GM19239 (cell line): ENCODE measurements at places on chromosomes 5 and 9.

DNA sequence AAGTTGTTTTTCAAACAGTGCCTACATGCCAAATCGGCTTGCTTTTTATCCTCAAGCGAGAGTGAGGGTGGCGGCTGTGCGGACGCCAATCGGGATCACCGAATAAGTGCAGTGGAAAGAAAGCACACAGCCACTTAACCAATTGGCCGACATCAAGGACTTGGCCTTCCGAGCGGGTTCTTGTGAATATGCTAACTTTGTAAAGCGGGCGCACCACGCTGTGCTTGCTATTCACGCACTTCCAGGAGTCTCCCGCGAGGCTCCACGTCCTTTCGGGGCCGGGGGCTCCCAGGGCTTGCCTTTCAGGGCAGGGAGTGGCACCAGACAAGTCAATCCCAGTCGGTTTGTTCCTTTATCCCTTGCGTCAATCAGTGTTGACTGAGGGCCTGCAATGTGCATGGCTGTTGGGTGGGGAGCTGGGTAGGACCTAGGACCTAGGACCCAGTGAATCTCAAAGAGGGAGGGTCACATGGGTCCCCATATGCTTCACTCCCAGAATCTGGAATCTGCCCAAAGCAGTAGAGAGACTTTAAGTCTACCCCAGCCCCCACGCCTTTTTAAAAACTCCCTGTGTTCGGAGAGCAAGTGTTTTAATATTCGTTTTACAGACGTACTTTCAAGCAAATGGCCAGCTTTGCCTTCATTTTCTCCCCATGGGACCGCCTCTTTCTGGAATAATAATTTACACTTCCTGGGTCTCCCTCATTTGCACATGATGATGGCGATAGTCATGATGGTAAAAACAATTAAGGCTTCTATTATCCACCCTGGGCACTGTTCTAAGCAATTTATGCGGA, 2.0 kb upstream of the GCNT4 start:
- DNase-seq = no peak

GRCh38 chr5:42561656-42562055, 138.4 kb downstream of the GHR start:
- no peak for DNase-seq

- DNase-seq = no peak
Observed at GRCh38 chr5:111532886-111533582, 20.7 kb upstream of the STARD4 start.

GRCh38 chr5:154296525-154297159, 106.1 kb downstream of the GALNT10 start:
- no peak for DNase-seq

GRCh38 chr5:119353213-119353612, 2.6 kb upstream of the TNFAIP8 start:
- no peak for DNase-seq

- no peak for DNase-seq
Observed at GRCh38 chr5:34886392-34887119, 28.7 kb downstream of the RAD1 start.

DNA sequence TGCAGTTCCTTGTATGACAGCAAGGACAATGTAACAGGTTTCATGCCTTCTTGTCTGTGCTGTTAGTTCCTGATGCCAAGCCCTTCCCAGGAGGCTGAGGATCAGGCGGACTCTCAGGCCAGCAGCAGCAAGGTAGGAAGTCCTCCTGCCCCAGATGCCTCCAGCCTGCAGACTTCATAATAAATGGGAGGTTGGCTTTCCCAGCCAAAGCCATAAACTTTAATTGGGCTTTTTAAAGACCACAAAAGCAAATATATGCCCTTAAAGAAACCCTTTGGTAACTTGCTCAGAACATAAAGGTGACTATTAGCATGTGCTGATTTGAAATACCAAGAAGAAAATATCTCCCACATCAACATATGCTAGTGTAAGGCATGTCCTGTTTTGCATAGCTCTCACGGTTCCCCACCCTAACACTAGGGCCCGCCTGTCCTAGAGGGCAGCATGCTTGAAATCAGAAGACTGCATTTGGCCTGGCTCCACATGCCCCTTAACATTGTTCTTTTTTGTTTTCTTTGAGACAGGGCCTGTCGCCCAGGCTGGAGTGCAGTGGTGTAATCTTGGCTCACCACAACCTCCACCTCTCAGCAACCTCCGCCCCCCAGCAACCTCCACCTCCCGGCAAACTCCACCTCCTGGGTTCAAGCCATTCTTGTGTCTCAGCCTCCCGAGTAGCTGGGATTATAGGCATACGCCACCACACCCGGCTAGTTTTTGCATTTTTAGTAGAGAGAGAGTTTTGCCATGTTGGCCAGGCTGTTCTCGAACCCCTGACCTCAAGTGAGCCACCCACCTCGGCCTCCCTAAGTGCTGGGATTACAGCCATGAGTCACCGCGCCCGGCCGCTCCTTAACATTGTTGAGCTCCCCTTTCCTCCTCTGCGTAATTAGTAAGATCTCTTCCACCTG, 44.6 kb upstream of the FCN1 start:
- no peak for DNase-seq

- DNase-seq = no peak
Observed at GRCh38 chr5:88886746-88887341, 3.9 kb upstream of the MEF2C start.

DNA sequence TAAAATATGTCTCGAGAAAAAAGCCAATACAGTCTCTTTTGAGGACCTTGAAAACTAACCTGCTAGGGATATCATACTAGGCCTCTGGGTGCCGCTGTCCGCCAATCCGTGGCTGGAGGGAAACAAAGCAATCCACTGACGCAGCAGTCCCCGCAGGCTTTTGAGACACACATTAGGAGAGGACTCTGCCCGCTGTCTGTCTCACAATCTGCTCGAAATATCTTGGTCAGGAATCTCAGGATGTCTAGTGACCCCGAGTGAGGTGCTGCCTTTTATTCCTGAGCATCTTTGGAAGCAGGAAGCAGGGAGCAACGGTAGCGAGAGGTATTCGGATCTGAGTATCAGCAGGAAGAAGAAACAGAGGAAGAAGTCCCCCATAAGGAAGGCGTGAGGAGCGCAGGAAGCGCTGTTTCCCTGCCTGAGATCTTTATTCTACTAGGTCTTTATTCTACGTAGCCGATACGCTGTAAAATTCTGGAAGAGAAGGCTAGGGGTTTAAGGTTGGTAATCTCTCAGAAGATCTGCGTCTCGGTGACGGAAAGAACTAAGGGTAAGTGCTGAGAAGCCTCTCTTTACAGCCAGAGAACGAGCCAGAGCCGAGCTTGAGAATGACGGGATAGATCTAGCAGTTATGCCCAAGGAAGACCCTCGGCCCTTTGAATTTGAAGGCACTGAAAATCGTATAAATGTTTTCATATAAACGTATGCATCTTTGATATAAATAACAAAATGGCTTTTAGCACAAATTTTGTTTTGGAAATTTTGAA, 4.0 kb upstream of the PCDHGA1 start:
- DNase-seq = no peak

GRCh38 chr5:141605523-141606277, 13.1 kb downstream of the DIAPH1 start:
- peak; percentile 27 for DNase-seq

DNA sequence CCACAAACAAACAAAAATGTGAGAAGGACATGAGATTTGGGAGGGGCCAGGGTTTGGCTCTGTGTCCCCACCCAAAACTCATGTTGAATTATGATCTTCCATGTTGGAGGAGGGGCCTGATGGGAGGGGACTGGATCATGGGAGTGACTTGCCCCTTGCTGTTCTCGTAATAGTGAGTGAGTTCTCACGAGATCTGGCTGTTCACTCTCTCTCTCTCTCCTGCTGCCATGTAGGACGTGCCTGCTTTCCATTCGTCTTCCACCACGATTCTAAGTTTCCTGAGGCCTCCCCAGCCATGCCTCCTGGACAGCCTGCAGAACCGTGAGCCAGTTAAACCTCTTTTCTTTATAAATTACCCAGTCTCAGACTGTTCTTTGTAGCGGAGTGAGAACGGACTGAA, 118.7 kb downstream of the RXRA start:
- no peak for DNase-seq

- DNase-seq = no peak
Observed at GRCh38 chr9:70435948-70436347, 21.5 kb upstream of the KLF9 start.

DNA sequence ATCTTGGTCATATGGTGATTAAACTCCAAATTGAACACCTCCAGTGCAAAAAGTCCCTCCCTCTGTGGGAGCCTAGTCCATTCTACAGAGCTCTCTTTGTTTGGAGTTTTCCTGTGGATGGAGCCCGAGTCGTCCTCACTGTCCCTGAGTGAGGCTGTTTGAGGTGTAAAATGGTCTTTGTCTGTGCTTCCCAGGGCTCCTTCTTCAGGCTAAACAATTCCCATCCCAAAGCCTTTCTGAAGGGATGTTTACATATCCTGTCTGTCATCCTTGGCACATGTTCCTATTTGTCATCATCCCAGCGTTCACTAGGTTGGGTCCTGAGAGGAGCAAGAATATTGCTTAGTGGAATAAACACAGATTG, 68.9 kb downstream of the COL27A1 start:
- DNase-seq = no peak

DNA sequence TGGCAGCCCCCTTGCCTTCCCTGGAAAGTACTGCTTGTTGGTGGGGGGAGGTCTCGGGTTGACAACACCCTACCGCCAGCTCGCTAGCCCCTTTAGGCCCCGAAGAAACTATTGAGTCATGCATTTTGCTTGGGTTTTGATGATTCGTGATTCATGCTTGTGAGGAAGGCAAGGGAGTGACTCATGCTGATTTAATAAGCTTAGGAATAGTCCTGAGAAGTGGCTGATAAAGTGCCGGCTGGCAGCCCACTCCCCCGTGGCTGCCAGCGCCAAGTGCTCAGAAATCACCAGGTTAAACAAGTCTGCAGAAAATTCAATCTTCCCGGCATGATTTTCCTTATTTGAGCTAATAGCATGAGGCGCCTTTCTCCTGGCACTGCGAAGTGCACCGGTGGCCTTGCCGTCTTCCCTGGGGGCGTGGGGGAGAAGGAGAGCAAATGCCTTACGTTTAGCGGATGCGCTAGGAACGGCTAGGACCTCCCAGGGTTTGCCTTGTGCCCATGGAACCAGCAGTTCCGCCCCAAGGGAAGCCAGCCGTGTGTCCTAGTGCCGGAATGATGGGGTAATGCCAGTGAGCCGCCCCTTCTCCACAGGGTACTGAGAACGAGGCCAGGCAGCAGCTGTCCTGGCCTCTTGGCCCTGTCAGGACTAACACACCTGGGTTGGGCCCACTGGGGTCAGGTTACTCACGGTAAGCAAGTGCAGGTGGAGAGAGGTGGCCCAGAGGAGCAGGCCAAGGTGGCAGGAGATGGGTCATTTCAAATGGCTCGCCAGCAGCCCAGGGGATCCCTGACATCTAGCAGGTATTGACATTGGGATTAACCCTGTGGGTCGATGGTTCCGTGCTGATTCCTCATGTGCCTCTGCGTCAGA, 151.9 kb downstream of the MACROH2A1 start:
- DNase-seq = no peak

DNA sequence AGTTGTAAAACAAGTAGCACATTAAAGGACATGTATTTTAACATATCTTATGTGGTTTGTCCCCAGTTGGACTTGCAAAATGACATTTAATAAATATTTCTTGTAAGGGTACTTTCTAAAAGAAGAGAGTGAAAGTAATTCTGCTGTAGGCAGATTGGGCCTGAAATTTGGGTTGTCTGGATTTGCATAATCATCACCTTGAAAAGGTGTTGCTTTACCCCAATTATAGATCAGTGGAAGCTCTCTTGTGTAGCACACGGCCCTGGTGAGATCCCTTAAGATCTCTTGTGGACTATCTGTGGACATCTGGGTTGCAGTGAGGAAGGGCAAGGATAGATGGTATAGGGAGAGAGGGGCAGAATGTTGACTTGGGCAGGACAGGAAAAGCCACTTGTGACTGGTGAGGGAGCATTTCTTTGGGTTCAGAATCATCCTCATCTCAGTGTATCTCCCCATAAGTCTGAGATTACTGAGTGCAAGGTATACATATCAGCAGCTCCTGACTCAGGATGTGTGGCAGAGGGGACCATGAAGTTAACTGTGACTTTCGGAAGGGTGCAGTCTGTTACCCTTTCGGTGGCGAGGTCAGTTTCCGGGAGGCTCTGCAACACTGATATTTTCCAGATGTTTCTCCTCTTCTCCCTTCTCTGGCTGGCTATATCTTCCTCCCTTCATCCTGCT, 2.0 kb upstream of the TNFAIP8 start:
- DNase-seq = no peak

DNA sequence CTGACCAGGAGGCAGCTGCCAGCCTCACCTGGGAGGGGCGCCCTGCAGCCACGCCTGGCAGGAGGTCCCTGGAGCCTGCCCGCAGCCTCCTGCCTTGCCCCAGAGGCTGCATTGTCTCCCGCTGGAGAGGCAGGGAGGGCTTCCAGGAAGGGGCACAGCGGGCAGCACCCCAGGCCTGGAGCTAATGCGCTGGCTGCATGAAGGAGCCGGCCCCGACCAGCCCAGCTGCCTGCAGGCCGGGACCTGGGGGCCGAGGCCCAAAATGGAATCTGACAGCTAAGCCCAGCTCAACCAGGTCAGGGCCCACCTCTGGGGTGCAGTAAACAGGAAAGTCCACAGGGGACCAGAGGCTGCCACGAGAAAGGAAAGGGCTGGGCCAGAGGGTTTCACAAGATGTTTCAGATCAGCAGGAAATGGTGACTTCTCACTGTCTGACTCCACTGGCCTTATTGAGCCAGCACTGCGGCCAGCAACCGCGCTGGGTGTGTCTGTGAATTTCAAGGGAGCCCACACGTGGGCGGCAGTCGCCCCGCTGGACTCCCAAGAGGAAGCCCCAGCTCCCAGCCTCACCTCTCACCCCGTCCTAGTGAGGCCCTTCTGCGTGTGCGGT, 18.6 kb upstream of the NOTCH1 start:
- peak; percentile 81 for DNase-seq

GRCh38 chr9:20427359-20427758, 194.9 kb downstream of the MLLT3 start:
- DNase-seq = no peak

GRCh38 chr5:170277867-170278281, 19.7 kb downstream of the LCP2 start:
- DNase-seq = no peak

DNA sequence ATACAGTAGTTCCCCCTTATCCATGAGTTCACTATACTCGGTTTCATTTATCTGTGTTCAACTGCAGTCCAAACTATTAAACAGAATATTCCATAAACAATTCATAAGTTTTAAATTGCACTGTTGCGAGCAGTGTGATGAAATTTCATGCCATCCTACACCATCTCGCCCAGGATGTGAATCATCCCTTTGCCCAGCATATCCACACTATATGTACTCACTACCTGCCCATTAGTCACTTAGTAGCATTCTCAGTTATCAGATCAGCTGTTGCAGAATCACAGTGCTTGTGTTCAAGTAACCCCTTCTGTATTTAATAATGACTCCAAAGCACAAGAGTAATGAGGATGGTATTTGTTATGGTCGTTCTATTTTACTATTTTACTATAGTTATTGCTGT, 51.5 kb downstream of the SHOC1 start:
- DNase-seq = no peak

GRCh38 chr5:175045820-175046219, 321.4 kb downstream of the MSX2 start:
- DNase-seq = no peak

DNA sequence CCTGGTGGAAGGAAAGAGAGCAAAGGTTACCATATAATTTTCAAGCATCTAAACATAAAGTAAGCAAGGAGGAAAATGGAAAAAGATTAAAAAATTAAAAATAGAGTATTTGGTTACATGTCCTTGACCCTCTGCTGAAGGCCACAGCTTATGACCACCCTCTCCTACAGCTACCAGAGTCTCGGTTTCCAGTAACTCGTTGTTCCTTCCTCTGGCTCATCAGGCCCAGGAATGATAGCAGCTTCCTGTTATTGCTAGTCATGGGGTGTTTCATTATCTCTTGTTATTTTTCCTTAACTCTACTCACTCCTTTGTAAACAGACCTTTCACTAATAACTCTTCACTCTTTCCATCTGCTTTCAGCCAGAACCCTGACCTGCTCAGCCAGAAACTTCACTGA, 102.2 kb downstream of the YTHDC2 start:
- no peak for DNase-seq
